ENCODE measurements at places on chromosomes 12 and 14.

DNA sequence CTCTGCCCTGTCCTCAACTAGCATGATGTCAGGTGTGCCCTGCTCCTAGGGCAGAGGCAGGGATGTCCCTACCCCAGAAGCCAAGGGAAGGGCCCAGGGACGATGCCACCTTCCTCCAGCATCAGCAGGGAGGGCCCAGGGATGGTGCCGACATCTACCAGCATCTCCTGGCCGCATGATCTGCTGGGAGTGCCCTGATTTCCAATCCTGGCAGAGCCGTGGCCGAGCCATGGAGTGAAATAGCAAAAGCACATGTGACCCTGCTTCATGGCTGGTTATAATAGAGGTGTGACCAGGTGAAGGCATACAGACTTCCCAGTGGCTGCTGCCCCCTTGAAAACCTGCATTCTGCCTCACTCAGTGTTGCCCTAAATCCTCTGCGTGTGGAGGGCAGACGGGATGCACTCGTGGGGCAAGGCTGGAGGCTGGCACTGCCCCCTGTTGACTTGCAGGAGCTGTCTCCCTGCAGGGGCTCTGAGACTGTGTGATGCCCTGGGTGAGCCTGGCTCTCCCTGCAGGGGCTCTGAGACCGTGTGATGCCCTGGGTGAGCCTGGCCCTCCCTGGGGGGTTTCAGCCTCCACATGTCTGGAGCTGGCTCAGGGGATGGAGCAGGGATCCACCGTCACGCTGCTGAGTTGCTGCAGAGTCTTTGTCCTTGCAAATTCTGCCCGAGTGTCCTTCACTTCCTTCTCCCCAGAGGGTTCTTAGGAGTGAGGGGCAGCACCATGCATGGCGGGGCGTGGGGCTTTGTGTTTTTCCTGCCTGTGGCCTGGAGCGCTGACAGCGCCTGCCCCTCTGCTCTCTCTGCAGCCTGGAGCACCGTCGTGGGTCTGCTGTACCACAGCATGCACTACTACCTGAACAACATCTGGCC lies 51.7 kb downstream of the ADGRD1 start:
- no peak for DNase-seq

DNA sequence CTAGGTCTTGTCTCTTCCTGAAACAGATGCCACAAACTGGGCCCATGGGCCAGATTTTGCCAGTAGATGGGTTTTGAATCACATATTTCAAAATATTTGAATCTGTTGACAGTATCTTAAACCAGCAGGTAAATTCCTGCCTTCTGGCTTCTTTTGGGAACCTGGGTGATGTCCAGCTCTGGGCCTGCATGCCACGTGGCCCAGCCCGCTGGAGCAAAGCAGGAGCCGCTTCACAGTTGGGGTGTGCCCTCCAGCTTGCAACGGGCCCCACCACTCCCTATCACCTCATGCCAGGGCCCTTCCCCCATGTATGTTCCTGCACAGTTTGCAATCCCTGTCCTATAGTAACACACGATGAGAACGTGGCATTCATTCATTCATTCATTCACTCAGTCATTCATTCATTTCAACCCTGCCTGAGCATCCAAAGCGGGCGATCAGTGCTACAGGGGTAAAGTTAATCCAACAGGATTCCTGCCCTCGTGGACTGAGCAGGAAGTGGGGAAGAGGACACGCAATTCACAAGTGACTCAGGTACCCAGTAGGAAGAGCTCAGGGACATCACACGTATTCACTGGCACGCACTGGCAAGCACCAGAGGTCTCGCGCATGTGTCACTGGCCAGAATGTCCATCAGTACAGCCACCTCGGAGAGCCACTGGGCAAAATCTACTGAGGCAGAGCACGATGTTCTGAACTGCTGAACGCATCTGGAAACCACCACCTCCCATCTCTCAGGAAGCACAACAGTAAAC lies 27.8 kb downstream of the SCARB1 start:
- DNase-seq, result no peak

DNA sequence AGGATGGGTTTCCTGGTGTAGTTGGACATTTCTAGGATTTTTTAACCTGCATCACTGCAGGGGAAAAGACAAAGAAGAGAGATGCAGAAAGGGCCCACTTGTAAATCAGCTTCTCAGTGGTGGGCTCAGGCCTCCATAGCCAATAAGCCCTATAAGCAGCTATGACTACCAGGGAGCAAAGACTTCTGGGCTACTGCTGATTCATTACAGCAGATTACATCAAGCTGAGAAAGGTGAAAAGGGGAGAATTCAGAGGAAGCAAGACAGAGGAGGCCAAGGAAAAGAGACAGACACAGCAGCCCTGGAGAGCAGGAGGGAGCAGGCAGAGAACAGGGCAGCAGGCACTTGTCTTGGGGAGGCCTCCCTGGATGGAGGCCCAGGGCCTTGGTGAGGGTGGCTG lies 95.2 kb downstream of the KCNA5 start:
- no peak for DNase-seq

DNA sequence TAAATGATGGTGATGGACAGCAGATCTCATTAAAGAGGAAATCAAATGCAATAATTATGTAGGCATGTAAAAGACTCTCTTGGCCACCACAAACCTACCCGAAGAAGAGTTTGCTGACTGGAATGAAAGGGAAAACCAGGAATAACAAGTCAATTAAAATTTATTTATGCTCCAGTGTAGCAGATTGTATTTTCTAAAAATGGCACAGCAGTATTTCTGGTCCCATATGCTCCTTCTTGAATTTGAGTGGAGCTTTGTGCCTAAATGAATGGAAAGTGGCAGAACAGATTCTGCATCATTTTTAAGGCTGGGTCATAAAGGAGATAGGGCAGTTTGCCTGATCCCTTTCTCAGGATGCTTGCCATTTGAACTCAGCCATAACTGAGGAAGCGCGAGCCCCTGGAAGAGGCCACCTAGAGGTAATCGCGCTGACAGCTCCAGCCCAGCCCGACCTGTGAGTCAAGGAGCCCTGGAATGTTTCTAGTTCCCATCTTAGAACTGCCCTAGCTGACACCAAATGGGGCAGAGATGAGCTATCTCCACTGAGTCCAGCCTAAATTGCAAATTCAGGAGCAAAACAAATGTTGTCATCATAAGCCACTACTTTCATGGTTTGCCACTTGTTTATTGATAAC lies 229.2 kb upstream of the TMTC1 start:
- DNase-seq, result no peak

- DNase-seq, result no peak
Observed at GRCh38 chr14:96824283-96824682, 27.1 kb downstream of the VRK1 start.

GRCh38 chr12:121911824-121912585 lies 6.4 kb upstream of the CFAP251 start:
- no peak for DNase-seq

DNA sequence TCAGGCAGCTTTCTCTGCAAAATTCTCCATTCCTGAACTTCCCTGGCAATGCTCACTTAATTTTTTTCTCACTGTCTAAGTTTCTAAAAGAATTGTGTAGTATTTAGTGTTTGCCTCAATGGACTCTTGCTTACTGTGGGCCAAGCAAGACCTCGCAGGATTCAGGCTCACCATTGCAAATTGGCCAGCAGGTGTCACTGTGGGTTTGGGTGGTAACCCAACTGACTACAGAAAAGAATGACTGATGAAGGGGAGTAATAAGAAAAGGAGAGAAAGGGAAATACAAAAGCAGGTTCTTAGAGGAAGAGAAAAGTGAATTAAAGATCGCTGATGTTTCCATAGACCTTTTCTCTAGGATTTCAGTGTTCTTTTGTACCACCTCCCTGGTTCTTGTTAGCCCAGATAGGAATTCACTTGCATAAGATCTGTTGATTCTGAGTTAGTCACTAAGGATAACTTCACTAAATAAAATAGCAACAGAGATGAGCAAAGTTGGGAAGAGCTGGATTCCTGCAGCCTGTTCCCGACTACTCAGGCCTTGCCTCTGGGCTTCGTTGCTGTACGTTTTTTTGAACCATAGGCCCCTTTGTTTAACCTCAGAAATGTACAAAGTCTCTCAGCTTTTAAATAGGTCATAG lies 386.5 kb upstream of the DDHD1 start:
- peak; percentile 6 for DNase-seq

DNA sequence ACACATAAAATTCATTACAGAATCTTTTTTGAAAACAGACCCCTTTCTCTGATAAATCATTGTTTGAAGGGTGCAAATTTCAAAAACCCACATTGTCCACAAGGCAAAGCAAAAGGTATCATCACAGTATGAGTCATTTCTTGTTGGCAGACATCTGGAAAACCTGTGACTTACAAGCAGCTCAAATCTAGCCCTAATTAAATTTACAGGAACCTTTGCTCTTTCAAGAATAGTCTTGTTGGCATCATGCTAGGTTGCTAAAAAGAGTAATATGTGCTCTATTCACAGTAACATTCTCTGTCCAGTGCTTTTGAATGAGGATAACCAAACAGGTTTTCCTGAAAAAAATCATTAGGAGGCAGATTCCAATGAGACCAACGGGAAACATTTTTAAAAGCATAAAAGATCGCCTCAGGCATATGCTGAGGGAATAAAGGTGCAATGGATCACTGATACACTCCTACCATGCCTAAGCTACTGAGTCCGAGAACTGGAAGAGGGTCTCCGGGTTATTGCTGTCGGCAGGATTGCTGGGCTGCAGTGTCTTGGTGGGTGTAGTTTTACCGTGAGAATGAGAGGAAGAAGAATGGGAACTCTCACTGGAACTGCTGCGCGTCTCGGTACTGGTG lies 55.5 kb upstream of the TTC7B start:
- no peak for DNase-seq

DNA sequence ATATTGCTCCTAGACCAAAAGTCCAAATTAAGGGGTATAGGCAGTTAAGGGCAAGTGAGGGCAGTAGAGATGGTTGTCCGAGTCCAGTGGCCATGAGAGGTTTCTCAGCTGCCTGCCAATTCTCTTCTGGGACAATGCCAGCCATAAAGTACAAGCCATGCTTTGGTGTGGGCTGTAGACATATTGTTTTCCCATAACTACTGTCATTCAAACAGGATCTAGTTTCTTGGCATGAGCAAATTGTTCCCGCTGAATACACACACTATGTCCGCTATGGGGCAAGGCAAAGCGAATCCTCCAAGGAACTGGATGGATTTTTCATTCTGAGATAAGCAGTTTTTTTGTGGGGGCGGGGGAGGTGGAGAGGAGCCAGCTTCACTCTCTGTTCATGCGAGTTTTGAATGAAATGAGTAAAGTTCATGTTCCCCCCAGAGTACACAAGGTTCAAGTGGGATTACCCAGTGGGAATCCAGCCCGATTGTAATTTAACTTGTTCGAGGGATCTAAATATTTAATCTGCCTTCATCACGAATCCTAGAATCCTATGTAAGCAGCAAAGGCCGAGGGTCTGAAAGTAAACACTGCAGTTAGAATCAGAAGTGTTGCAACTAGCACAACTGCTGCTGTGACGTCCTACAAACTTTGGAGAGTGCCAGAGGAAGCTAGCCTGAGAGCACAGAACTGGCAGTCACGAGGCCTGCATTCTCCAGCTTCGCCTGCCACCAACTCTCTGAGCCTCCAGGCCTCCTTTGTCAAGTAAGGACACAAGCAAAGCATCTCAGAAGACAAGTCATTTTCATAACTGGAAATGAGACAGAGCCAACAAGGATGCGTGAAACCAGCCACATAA lies 137.0 kb downstream of the CRADD start:
- no peak for DNase-seq

GRCh38 chr12:57736741-57737466 lies 1.6 kb downstream of the AGAP2 start:
- DNase-seq, result no peak

- DNase-seq, result no peak
Observed at GRCh38 chr14:83533734-83534133, 1996.2 kb upstream of the FLRT2 start.

GRCh38 chr14:54252072-54252730 lies 144.6 kb upstream of the CDKN3 start:
- DNase-seq, result no peak

- DNase-seq, result no peak
Observed at GRCh38 chr12:50859621-50860310, 17.0 kb downstream of the TMPRSS12 start.

GRCh38 chr14:73784181-73784987 lies 67.2 kb upstream of the PTGR2 start:
- no peak for DNase-seq

GRCh38 chr12:40643976-40644375 lies 48.3 kb upstream of the CNTN1 start:
- no peak for DNase-seq

- no peak for DNase-seq
Observed at GRCh38 chr14:30957813-30958370, 67.6 kb upstream of the AP4S1 start.

- peak; percentile 4 for DNase-seq
Observed at GRCh38 chr12:90978117-90978770, 23.3 kb upstream of the CCER1 start.

DNA sequence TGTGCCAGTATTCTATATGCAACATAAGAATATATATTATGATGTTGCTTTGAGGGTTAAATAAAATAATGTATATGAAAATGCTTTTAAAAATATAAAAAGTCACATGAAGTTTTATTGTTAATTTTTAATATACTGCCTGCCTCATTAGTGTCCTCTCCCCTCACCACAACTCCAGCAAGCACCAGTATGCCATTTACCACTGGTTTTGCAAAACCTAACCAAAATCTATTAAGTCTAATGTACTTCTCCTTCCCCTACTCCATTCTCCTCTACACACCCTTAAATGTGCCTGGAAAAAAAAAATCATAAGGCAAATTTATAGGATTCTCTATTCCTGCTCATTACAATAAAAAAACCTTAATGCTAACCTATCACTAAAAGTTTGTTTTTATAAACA lies 24.0 kb upstream of the GNG2 start:
- DNase-seq, result no peak

DNA sequence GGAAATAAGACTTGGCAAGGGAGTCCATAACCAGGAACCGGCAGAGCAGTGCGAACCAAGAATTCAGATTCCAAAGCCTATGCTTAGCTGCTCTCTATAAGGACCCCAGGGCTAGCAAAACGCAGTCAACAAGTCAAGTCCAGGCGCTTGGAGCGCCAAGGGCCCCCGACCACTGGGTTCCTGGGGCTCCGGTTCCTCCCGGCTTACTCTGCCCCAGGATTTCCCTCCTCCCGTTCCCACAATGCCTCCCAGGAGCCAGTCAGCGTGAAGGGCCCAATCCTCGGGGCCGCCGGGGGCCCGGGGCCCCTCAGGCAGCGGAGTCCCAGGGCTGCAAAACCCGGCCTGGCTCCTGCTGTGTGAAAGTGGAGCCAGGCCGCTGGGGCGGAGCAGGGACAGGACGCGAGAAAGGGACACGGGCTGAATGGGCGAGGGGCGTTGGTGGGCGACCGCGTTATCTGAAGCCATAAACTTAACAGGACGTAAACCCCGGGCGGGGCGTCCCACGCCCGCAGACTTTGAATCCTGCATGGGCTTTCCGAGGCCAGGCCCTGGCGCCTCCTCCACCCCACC lies 1.5 kb downstream of the KRT8 start:
- peak; percentile 59 for DNase-seq

- DNase-seq, result no peak
Observed at GRCh38 chr14:30985796-30986195, 39.7 kb upstream of the AP4S1 start.

DNA sequence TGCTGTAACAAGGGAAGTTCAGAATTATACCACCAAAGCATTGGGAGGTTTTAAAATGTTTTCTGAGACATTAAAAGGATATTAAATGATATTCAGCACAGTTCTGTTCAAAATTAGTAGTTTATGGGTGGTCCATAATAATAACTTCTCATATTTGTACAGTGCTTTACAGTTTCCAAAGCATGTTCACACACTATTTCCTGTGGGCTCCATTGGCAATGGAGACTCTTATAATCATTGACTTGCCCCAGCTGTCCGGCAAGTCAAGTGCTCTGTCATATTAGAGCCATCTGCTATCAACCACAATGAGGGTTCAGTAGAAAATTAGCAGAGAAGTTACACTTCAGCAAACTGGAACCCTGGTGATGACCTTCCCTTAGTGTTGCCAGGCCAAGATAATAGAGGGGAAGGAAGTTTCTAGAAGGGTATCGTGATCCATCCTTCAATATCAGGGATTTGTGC lies 526.6 kb upstream of the CCDC196 start:
- DNase-seq, result no peak

Data from CD4-positive, alpha-beta T cell treated with Interleukin-21 for 1 hour (primary cell).